ENCODE measurements at places on chromosomes 12 and 14.

- DNase-seq, result no peak
Observed at GRCh38 chr12:56334490-56334793, 642 bp upstream of the PAN2 start.

GRCh38 chr12:100661300-100661951 lies 87.9 kb downstream of the GAS2L3 start:
- peak; percentile 3 for DNase-seq

GRCh38 chr12:57429473-57430111 lies 1.3 kb downstream of the R3HDM2 start:
- no peak for DNase-seq

DNA sequence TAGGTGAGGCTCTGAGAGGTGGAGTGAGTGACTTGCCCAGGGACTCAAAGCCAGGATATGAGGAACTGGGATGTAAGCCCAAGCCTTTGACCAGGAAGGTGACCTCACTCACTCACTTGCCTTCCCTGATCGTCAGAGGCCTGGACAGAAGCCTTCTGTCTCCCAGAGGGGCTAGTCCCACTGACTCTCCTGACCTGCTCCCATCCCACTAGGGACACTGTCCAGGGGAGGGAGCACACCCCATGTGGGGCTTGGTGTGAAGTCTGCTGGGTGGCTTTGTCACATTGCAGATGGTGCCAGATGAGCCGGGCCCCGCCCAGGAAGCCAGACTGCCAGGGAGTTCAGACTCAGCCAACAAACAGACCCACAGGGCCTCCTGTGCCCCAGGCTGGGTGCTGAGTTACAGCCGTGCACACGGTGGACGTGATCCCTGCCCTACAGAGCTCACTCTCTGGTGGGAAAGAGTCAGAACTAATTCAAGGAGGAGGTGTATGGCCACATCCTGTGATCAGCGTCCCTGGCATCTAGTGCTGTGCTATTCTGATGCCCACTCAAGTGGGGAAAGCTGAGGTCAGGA lies 28.3 kb downstream of the MMAB start:
- DNase-seq, result no peak

DNA sequence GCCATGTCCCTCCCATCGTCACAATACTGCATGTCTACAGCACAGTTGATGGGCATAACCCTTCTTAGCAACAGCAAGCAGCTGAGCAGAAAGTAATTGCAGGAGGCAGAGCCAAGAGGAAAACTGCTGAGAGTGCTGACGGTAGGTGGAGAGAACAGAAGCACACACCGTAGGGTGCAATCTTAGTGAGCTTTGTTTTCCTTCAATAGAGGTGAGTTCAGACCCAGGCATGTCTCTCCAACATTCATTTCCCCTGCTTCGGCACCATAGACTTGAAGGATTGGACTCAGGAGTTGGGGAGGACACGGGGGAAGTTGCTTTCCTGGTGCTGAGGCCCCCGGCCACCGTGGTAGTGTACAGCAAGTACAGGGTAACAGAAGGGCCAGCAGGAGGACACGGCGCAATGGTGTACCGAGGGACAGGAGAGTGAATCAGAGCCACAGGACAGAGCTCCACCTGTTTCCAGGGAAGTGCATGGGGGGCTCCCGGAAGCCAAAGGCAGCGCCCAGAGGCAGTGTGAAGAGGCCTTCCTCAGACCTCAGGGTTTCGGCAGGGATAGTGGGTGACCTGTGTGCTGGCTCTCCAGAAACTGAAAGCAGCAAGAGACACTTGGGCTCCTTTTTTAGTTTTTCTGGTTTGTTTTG lies 36.3 kb upstream of the SINHCAF start:
- no peak for DNase-seq

DNA sequence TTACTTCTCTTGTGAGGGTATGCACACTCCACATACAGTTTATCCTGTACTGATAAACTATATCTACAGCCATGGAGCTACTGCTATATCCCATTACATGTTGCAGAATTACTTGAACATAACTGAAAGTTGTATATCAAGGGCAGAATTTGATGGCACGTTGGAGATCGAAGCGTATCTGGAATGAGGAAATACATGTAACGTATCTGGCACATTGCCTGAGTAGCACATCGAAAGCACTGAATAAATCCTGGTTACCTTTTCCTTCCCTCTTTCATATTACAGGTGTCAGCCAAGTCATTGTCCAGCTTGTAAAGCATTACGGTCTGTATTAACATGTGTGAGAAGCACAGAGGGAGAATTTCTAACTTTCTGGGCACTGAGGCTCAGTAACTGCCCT lies 42.1 kb upstream of the LIN7A start:
- no peak for DNase-seq

DNA sequence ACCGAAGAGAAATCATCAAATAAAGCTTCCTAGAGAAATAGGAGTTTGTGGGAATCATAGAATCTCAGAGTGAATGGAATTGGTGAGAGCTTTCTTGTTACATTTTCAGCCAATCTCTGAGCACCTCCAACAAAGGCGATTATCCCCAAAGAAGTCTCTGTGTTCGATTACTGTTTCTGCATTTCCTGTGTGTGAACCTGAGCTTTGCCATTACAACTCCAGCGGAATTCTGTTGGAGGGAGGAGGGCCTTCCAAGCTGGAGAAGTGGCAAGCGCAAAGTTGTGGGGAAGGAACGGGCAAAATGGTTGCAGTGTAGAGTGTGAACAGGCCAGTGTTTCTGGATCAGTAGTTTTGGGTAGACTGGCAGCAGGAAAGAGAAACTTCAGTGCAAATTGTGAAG lies 23.1 kb downstream of the TMEM117 start:
- no peak for DNase-seq

GRCh38 chr12:43098071-43098470 lies 453.9 kb downstream of the ADAMTS20 start:
- no peak for DNase-seq

GRCh38 chr12:11882301-11883019 lies 188.3 kb upstream of the BCL2L14 start:
- no peak for DNase-seq

GRCh38 chr12:29545102-29545467 lies 47.6 kb upstream of the OVCH1 start:
- DNase-seq, result no peak

DNA sequence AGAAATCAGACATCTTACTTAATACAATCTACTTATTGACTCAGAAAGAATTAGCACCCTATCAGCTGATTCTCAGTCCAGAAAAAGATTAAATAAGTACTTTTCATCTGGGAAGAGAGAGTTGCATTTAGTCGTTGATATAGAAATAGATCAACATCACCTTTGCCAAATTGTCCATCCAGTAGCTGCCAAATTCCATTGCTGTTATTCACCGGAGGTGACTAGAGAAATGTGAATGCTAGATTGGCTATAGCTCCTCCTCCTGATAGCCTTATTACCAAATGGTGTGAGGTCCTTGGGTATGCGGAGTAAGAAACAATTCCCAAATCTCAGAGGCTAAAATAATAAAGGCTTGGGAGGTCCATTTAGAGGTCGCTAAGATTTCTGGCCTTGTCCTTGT lies 723.3 kb upstream of the FLRT2 start:
- DNase-seq, result peak; percentile 6

- DNase-seq, result peak; percentile 12
Observed at GRCh38 chr12:65229441-65229840, 49.0 kb upstream of the MSRB3 start.

- DNase-seq, result no peak
Observed at GRCh38 chr12:70165450-70165849, 77.8 kb upstream of the CNOT2 start.

GRCh38 chr12:26416550-26416949 lies 221.2 kb downstream of the SSPN start:
- DNase-seq, result no peak

GRCh38 chr12:89069431-89069830 lies 282.9 kb downstream of the DUSP6 start:
- DNase-seq, result no peak

- DNase-seq, result no peak
Observed at GRCh38 chr12:47576289-47576945, 129.4 kb downstream of the RPAP3 start.

GRCh38 chr14:82642425-82642824 lies 1108.8 kb upstream of the SEL1L start:
- DNase-seq, result peak; percentile 63

- DNase-seq, result no peak
Observed at GRCh38 chr14:54719406-54719805, 152.5 kb downstream of the SAMD4A start.

DNA sequence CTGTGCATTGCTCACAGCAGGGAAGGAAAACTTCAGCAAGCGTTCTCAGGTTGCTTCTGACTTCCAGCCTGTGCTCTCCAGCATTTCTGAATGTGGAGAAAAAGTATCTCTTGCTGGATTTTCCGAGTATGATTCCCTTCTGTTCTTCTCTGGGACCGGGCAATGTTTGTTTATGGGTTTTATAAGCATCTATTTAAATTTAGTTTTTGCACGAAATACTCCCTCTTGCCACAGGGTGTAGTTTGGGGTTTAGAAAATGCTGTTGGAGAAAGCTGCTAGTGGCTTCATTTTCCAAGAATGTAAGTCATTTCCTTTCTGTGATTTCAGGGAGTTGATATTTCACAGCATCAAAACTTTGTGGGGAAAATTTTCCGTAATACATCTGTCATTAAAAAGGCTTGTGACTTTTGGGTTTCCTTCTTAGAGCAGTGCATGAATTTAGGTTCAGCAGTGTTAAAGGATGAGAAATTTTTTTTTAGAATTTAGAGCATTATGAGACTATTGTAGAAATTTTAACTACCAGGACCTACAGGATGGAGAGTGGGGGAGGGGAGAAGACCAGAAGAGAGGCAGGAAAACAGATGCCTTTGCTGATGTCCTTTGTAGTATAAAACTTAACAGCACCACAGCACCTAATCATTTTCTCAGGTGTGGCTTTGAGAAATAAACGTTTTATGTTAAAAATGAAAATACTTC lies 1.5 kb downstream of the FRMD6 start:
- peak; percentile 91 for DNase-seq

All from SW 1271 (cell line).